ENCODE measurements at places on chromosomes 1 and 21. TPM values are rescaled to one million over a fixed set of nuclear protein-coding genes. Genes with fewer than 3 reads are reported as not detected.
A peak's percentile ranks its signal among the peaks of the same experiment; 100 is the strongest.

Gene CCDC185
- total RNA-seq, result not detected

Gene EXTL1
- total RNA-seq, result 0.33 TPM

Gene VANGL1
- total RNA-seq, result 8.1 TPM

Gene MAGOH
- total RNA-seq, result 35.2 TPM

Gene SPATA1
- total RNA-seq, result 1.7 TPM

Gene MROH7
- total RNA-seq, result under 0.01 TPM

DNA sequence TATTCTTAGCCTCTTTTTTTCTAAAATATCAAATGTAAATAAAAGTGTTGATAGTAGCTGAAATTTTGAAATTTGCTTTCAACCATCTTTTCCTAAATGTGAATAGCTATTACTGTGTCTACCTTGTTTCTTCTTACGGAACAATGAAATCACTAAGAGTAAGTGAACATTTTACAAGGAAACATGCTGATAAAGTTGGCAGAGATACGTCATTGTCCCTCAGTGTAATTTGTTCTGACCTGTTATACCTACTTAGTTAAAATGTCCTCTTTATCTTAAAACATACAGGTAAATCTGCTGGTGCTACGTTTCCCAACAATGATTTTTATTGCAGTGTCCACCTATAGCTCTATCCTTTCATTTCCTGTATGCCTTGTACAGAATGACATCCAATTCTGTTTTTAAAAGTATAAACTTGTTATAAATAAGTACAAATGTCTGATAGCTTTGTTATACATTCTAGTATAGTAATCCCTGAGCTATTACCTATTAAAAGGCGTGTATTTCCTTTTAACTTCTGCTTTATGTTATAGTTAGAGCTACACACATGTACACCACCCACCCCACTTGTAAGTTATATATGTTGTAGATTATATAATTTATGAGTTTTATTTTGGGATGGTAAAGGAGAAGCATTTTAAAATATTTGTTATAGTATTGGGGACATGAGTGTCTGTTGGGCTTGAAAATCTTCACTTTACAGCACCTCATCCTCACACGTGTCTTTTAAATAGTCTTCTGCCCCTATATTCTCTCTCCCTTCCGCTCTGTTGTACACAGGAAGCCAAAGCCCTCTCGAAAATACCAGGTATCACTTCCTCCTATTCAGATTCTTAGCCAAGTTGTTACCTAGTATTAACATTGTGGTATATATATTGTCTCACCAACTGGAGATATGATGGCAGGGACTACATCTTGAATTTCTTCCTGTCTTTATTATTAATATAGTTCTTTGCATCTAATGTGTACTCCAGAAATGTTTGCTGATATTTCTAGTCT, 25.2 kb downstream of the LAMC1 start:
- peaks cover 1% of the 10 kb centered on the region for H3K36me3 ChIP-seq
- no peak overlapping the region for H3K27ac ChIP-seq
- no peak overlapping the region for H3K4me3 ChIP-seq
- no peaks in the 10 kb centered on the region for H3K27me3 ChIP-seq

DNA sequence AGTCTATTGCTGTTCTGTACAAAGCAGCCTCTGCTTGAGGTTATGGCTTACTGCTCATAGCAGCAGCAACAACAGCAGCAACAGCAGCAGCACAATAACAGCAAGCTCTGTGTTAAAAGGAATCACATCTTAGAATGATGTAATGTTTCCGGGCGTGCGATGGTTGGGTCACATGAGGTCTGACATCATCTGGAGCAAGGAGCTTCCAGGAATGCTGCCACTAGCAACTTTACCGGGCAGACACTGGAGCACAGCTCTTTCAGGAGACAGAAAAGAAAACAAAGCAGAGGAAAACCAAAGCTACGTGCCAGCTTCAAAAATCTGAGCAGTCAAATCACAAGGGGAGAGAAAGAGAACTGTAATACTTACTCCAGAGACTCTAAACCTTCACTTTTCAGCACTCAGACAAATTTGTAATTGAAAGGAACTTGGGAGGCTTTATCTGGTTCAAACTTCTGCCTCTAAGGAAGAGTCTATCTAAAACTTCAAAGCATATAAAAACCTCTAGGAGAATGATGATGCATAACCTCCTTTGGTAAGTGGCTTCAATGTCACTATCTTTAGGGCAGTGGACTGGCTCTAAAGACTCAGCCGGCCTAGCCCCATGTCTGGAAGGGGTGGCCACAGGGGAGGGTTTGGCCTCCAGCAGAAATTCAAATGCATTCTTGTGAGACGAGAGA, 28.3 kb upstream of the RAB3GAP2 start:
- H3K4me1 ChIP-seq, result peaks cover 3% of the 10 kb centered on the region
- H3K27me3 ChIP-seq, result no peaks in the 10 kb centered on the region
- peak overlapping the region; percentile 3 for H3K4me3 ChIP-seq
- H3K27ac ChIP-seq, result peak overlapping the region; percentile 83

GRCh38 chr1:99217599-99217998, 46.7 kb upstream of the PLPPR4 start:
- H3K4me3 ChIP-seq, result no peak overlapping the region
- H3K27ac ChIP-seq, result no peak overlapping the region
- H3K4me1 ChIP-seq, result no peaks in the 10 kb centered on the region
- H3K36me3 ChIP-seq, result no peaks in the 10 kb centered on the region

GRCh38 chr1:55869065-55869464, 653.9 kb upstream of the USP24 start:
- peak; percentile 32 for DNase-seq
- H3K4me3 ChIP-seq, result no peak overlapping the region

DNA sequence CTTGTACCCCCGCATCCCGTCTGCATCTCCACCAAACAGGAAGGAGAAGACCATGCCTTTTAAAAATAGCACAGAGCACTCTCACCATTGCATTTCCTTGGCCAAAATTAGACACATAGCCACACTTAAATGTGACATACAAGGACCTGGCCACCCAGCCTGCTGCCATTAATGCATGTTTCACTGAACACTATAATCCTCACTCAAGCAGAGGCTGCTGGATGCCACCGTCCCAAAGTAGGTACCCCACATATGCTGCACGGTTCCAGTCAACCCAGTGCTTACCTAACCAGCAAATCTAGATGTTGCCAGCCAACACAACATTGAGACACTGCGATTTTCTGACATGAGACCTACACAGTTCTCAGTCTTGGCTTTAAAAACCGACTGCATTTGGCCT, 107.7 kb downstream of the ADSS2 start:
- no peaks in the 10 kb centered on the region for H3K36me3 ChIP-seq
- H3K27me3 ChIP-seq, result no peaks in the 10 kb centered on the region
- H3K4me3 ChIP-seq, result no peak overlapping the region
- H3K4me1 ChIP-seq, result peaks cover 8% of the 10 kb centered on the region
- no peak for DNase-seq

DNA sequence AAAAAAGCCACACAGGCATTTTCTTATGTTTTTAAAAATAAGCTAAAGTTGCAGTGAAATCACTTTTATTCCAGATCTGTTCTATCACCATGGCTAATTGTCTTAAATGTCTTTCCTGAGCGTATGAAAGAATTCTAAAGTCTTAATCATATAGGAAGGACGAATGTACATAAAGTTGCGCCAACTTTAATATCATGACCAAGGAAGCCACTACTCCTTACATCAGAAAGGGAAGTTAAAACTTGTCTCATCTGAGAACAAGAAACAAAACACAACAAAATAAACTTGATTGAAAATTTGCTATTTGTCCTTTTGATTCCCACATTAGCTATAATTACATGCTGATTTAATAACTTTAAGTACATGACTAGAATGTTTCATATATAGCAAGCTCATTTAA, 26.5 kb downstream of the CNIH4 start:
- no peaks in the 10 kb centered on the region for H3K4me1 ChIP-seq
- DNase-seq, result no peak
- no peak overlapping the region for H3K4me3 ChIP-seq
- H3K27me3 ChIP-seq, result no peaks in the 10 kb centered on the region

GRCh38 chr1:234737967-234738314, 128.0 kb upstream of the IRF2BP2 start:
- no peak overlapping the region for H3K4me3 ChIP-seq
- H3K4me1 ChIP-seq, result no peaks in the 10 kb centered on the region
- H3K27me3 ChIP-seq, result no peaks in the 10 kb centered on the region
- no peaks in the 10 kb centered on the region for H3K36me3 ChIP-seq

DNA sequence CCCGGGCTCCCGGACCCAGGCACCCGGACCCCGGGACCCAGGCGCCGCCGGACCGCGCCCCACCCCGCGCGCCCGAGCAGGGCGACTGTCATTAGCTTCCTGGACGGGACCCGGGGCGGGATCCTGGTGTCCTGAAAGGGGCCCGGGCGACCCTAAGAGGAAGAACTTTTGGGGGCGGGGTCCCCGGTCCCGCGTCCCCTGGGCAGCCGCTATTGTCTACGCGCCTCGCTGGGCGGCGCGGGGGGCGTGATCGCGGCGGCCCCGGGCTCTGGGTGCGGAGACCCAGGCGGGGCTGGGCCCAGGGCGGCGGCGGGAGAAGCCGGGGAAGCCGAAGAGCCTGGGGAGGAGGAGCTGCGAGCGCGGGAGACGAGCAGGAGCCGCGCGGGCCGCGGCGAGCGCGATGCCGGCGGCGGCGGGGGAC, 465 bp downstream of the HUNK start:
- no peaks in the 10 kb centered on the region for H3K36me3 ChIP-seq
- DNase-seq, result no peak
- peak overlapping the region; percentile 57 for H3K4me3 ChIP-seq
- no peak overlapping the region for H3K27ac ChIP-seq

DNA sequence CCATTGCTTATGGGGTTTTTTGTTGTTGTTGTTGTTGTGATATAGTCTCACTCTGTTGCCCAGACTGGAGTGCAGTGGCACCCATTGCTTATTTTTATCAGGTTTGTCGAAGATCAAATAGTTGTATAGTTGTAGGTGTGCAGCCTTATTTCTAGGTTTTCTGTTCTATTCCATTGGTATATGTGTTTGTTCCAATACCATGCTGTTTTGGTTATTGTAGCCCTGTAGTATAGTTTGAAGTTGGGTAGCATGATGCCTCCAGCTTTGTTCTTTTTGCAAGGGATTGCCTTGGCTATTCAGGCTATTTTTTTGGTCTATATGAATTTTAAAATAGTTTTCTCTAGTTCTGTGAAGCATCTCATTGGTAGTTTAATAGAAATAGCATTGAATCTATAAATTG, 11.6 kb downstream of the ZNF678 start:
- no peak overlapping the region for H3K4me3 ChIP-seq
- H3K27ac ChIP-seq, result no peak overlapping the region
- H3K36me3 ChIP-seq, result no peaks in the 10 kb centered on the region
- no peak for DNase-seq
- no peaks in the 10 kb centered on the region for H3K4me1 ChIP-seq
- H3K27me3 ChIP-seq, result no peaks in the 10 kb centered on the region

- H3K4me3 ChIP-seq, result no peak overlapping the region
- H3K4me1 ChIP-seq, result no peaks in the 10 kb centered on the region
- no peaks in the 10 kb centered on the region for H3K27me3 ChIP-seq
- DNase-seq, result peak; percentile 64
- H3K36me3 ChIP-seq, result no peaks in the 10 kb centered on the region
- H3K27ac ChIP-seq, result no peak overlapping the region
Measured at GRCh38 chr1:183148599-183148998, 37.5 kb upstream of the LAMC2 start.

DNA sequence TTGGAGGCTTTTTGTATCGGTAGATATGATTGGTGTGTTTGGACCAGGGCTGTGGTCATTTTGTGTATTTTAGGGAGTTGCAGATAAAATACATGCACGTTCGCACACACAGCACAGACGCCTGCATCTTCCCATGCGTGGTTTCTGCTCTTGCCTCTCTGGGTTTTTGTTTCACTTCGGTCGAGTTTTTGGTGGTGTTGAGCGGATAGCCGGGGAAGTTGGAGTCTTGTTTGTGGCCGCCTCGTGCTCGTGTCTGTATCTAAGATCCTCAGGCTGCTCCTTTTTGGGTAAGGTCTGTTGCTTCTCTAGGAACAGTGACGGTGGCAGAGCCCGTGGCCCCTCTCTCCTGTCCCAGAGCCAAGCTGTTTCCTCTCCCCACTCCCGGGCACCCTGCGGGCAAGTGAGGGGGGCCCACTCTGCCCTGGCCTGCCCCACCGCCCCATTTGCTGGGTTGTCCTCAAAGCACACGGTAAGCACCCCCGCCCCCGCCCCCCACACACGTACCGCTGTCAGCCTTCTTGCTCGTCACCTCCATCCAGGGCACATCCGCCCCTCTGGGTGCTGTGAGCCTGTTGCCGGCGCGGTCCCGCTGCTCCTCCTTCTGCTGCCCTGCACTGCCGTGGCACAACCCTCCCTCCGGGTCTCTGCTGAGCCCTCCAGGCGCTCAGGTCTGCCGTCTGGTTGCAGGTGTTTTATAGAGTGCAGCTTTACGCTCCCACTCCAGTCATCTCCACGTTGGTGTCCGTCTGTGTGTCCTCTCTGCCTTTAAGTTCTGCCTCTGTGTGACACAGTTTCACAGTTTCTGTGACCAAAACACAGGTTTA, 51.9 kb downstream of the AGPAT3 start:
- peak overlapping the region; percentile 5 for H3K4me3 ChIP-seq
- H3K4me1 ChIP-seq, result no peaks in the 10 kb centered on the region
- DNase-seq, result no peak
- H3K36me3 ChIP-seq, result no peaks in the 10 kb centered on the region
- peak overlapping the region; percentile 17 for H3K27ac ChIP-seq

DNA sequence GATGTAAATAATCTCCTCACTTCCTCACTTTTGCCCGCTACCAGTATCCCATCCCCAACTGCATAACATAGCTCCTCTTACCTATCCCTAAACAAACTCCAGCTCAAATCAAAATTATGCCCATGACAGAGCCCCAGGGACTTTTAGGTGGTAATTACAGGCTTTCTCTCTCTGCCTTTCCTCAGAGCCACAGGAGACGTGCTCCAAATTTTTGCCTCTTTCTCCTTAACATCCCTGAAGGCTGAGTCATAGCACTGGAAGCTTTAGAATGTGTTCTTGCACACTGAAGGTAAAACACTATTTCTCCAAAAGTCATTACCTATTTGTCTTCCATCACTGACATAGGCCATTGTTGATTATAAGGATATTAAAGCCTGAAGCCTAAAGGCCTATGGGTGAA, 263.5 kb upstream of the PLD5 start:
- H3K36me3 ChIP-seq, result no peaks in the 10 kb centered on the region
- no peak overlapping the region for H3K27ac ChIP-seq

DNA sequence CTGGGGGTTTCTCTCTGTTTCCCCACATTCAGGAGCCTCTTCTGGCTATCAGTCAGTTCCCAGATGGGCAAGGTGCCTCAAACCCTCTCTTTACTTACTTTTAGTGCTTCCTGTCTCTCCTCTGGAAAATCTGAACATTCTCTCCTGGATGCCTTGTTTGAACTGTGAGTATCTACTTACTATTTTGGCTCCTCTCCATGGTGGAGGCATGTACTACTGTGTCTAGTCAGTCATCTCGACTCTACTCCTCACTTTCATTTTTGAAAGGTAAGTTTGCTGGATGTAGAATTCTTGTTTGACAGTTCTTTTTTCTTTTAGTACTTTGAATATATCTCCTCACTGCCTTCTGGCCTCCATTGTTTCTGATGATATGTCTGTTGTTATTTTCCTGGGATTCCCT, 70.9 kb upstream of the FAM78B start:
- DNase-seq, result no peak
- no peaks in the 10 kb centered on the region for H3K27me3 ChIP-seq
